ENCODE measurements at places on chromosomes 4 and X.

- no peak for DNase-seq
These were observed 177.3 kb upstream of the FAT1 start for GRCh38 chr4:186900984-186901383.

GRCh38 chr4:10007436-10007740 is 13.9 kb downstream of the SLC2A9 start:
- DNase-seq: no peak

- DNase-seq: no peak
These were observed 71.9 kb downstream of the RBM47 start for GRCh38 chr4:40557736-40558135.

- DNase-seq: no peak
These were observed 353.3 kb upstream of the MAGEB16 start for GRCh38 chrX:35444671-35445355.

- no peak for DNase-seq
These were observed 20.7 kb upstream of the RNF150 start for GRCh38 chr4:141153751-141154510.

DNA sequence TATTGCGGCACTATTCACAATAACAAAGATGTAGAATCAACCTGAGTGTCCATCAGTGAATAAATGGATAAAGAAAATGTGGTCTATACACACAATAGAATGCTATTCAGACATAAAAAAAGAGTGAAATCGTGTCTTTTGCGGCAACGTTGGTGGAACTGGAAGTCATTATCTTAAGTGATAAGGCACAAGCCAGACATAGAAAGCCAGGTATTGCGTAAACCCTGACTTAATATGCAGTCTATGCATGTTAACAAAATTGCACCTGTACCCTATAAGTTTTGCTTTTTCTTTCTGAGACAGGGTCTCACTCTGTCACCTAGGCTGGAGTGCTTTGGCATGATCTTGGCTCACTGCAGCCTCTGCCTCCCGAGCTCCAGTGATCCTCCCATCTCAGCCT is 28.6 kb downstream of the KIAA0232 start:
- no peak for DNase-seq

- no peak for DNase-seq
These were observed 315.6 kb downstream of the ARHGAP24 start for GRCh38 chr4:85790582-85790981.

GRCh38 chr4:132332932-132333723 is 816.0 kb upstream of the PCDH10 start:
- DNase-seq: no peak

- no peak for DNase-seq
These were observed 65.3 kb upstream of the FBXW7 start for GRCh38 chr4:152601156-152601555.

- DNase-seq: no peak
These were observed 7.8 kb downstream of the ALB start for GRCh38 chr4:73411731-73412414.

GRCh38 chrX:70774223-70774622 is 134.3 kb downstream of the TEX11 start:
- DNase-seq: no peak

DNA sequence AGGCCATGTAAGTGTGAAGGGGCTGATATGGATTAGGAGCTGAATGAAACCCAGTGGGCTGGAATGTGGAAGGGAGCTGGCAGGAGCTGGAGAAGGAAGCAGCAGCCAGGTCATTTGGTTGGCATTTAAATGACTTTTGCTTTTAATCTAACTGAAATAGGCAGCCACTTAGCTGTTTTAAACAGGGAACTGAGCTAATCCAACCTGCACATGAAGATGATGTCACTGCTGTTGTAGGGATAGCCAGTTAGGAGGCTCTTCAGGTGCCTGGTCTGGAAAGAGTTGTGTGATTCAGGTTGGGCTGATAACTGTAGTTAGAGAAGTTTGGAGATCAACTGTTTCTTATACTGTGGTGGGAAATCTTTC is 122.4 kb downstream of the PALLD start:
- DNase-seq: no peak

DNA sequence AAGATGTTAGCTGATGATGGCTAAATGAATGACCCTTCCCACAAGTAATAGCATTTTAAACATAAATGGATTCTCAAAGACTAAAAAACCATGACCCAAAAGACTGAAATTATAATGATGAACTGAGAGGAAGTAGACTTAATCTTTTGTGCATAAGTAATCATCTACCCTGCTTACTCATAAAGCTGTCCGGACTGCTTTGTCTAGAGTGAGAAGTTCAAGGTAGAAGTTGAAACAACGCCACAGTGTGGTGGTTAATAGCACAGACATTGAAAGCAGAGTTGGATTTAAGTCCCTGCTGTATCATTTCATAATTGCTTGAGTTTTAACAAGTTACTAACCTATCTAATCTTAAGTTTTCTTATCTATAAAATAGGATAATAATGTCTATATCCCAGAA is 346.6 kb downstream of the CENPC start:
- DNase-seq: no peak

- no peak for DNase-seq
These were observed 8.8 kb downstream of the ENPEP start for GRCh38 chr4:110484767-110485166.

GRCh38 chr4:185534866-185535611 is at the start of gene PDLIM3:
TSS of gene PDLIM3 (minus strand) at chr4:185535507. CDS start at chr4:185535434, 73 bp downstream.
- no peak for DNase-seq

DNA sequence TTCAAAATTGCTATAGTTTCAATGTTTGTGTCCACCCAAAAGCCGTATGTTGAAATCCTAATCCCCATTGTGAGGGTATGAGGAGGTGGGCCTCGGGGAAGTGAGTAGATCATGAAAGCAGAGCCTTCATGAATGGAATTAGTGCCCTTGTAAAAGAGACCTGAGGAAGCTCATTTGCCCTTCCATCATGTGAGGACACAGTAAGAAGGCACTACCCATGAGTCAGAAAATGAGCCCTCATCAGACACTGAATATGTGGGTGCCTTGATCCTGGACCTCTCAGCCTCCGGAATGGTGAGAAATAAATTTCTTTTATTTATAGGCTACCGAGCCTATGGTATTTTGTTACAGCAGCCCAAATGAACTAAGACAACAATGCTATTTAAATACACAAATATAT is 57.7 kb upstream of the EFHC2 start:
- no peak for DNase-seq

GRCh38 chr4:126130215-126130614 is 815.5 kb downstream of the FAT4 start:
- DNase-seq: no peak

DNA sequence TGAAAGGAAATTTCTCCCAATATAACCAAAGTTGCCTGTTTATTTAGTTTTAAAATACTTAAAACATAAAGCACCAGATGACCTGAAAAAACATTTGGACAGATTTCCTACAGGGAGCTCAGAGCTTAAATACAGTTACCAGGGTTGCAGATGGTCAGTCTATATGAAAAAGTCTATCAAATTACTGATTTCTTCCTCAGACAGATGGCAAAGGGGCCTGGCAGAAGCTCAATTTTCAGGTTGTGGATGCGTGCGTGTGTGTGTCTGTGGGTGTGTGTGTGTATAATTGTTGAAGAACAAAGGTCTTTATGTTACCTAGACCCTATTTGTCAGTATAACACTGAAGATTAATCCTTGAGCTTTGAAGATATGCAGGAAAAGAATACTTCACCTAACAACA is 169.4 kb downstream of the MAD2L1 start:
- no peak for DNase-seq

DNA sequence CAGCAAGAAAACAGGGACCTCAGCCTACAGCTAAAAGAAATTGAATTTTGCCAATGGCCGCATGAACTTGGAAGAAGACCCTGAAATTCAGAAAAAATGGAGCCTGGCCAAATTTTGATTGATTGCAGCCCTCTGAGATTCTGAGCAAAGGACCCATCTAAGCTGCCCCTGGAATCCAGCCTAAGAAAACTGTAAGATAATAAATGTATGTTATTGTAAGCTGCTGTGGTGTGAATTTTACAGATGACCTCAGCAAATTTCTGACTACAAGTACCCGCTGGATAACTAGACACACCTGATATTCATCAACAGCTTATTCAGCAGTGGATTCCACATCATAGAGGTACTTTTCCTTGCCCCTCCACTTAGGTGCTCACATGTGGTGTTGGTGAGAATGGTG is 119.5 kb upstream of the EPHA5 start:
- DNase-seq: no peak

- no peak for DNase-seq
These were observed 15.7 kb downstream of the DAPP1 start for GRCh38 chr4:99832321-99832720.

DNA sequence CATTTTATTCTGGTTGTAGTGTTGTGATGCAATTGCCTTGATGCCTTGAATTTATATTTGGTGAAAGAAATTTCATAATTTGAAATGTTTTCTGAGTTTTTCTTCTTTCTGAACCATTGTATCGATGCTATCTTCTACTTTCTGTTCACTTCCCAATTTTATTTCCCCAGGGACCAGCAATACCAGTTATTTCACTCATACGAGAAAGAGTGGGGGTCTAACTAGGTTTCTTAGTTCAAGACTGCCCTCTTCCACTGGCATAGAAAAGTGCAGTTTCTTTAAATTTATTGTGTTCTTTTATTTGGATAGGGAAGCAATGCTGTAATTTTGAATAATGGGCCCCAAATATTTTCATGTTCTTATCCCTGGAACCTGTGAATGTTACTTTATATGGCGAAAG is 544.0 kb upstream of the ADGRL3 start:
- DNase-seq: no peak

GRCh38 chr4:107854356-107855022 is 29.8 kb downstream of the SGMS2 start:
- DNase-seq: no peak

DNA sequence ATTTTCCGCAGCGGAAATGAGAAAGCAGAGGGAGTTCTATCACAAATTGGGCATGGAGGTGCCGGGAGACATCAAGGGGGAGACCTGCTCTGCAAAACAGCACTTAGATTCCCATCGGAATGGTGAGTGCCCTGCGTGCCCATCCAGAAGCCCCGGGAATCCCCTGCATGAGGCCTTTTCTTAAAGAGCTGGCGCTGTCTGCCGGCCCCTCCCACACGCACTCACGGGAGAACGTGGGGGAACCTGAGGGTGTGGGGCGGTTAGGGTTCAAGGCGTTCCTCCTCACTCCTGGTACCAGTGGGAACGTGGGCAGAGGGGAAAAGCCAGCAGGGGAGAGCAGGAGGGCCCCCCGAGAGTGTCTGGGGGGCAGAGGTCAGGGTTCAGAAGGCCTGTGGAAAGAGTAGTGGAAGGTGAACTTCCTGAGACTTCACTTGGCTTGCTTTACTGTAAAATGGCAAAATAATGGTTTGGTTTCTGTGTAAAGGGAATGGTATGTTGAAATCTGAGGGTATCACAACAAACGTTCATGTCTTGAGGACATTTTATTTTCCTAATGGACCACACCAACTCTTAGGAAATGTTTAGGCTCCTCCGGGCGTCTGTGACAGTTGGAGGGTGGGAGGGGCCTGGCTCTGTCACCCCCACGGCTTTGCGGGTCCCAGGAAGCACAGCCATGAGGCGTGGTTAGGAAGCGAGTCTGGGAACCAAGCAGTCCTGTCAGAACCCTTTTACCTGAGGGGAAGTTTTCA is 38.0 kb downstream of the PCGF3 start:
- no peak for DNase-seq

- no peak for DNase-seq
These were observed 111.2 kb upstream of the PLS3 start for GRCh38 chrX:115449742-115450141.

DNA sequence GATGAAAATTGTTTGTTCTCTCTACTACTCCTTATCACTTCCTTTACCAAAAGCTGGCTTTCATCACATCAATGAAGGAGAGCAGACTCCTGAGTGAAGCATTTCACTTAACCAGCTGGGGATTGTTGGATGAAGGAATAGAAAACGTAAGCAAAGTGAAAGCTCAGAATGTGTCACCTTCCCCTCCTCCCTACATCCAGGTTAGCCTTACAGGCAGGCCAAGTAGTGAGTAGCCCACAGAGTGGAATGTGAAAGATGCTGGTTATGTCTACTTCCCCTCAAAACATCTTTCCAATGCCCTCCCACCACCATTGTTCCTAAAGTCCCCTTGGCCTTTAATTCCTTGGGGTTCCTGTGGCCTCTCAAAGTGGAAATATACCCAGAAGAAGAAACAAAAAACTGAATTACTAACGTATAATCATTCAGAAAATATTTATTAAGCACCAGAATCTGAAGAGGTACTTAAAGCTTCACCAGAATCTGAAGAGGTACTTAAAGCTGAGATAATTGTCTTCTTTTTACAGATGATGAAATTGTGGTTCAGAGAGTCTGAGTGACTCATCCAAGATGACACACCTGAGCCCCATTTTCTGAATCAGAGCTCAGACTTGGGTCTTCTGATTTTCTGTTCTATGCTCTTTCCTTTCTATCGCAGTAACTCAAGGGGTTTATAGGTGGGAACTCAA is 6.5 kb downstream of the P2RY4 start:
- no peak for DNase-seq

- DNase-seq: no peak
These were observed 283.0 kb downstream of the GASK1B start for GRCh38 chr4:157889788-157890187.

- no peak for DNase-seq
These were observed 303.1 kb downstream of the IQCM start for GRCh38 chr4:149512501-149512900.

DNA sequence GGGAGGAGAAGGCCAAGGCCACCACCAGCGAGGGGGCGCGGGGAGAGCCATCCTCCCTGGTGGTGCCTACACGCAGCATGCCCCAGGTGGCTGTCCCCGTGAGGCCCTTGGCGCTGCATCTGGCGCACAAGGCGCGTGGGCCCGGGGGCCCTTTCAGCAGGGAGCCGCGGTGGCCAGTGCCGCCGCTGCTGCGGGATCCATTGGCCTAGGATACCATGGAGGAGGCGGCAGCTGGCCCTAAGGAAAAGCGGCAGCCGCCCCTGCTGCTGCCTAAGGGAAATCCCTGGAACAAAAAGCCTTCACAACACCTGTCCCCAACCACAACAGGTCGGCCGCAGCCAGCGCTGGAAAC is 1059.6 kb downstream of the TECRL start:
- DNase-seq: no peak

DNA sequence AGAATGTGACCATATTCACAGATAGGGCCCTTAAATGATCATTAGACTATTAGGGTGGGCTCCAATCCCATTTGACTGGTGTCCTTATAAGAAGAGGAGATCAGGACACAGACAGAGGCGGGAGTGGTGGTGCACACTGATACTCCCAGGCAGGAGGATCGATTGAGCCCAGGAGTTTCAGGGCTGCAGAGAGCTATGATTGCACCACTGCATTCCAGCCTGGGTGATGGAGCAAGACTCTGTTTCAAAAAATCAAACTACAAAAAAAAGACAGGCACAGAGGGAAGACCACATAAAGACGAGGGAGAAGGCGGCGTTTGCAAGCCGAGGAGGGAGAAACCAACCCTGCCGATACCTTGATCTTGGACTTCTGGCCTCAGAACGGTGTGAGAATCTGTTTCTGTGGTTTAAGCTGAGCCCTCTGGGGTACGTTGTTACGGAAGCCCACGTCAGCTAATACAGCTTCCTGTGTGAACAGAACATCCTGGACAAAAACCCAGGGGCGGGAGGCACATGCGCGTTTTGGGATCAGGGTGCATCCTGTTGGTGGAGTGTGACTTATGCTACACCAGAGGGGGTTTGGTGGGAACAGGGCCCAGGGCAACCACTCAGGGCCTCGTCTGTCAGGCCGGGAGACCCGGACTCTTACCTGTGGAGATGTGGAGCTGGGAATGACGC is 211.8 kb upstream of the PSAPL1 start:
- DNase-seq: no peak

Data from activated CD4-positive, CD25-positive, alpha-beta regulatory T cell treated with anti-CD3 and anti-CD28 coated beads, Interleukin-2, amount 50 U/mL, for 72 hours (primary cell).